ENCODE measurements at places on chromosomes 12 and 14. TPM values are rescaled to one million over a fixed set of nuclear protein-coding genes. Genes with fewer than 3 reads are reported as not detected.

DNA sequence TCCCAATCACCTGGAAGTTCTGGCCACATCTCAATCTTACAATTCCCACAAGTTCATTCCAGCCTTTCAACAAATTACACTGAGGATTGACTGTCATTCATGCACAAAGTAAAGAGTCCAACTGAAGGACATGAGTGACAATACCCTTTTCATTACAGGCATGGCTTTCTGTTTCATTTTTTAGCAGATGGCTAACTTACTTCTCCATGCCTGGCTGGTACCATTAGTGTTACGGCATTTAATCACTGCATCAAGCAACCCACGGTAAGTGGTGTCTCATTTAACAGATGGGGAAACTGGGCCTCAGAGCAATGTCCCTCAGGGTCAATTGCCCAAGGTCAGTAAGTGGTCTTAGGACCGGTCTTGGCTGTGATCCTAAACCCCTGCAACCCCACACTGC is 114.4 kb downstream of the PRICKLE1 start:
- DNase-seq = no peak

DNA sequence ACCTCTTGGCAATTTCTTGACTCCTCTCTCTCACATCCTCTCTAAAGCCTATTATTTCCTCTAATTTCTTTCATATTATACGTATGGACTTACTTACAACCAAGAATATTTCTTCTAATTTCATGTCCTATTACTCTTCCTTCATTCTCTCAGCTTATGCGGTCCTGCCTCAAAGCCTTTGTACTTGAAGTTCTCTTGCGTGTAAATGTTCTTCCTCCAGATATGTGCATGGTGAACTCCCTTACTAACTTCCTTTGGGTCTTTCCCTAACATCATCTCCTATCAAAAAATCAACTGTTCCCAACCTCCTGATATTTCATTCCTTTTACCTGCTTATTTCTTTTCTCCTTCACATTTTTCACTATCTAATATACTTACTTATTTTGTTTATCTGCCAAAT is 23.1 kb downstream of the DNAL1 start:
- DNase-seq = no peak

MYRFL gene
- under 0.01 TPM for total RNA-seq

DNA sequence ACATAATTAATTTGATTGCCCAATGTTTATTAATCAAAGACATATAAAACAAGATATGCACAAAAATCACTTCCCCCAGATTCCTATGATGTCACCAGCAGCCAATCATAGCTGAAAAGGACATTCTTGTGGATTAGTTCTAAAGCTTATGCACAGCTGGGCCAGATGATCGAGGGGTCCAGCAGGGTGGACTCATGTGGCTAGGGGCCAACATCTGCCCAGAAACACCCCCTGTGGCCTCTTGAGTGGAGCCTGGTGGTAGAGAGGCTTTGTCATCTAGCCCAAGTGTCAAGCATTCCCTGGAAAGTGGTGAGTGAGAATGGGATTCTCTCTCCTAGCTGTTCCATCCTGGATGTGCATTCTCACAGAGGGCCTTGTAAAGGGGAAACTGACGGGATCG is 590.0 kb downstream of the BCL11B start:
- no peak for DNase-seq

SOAT2 gene
- not detected for total RNA-seq

CD163L1 gene
- 10.2 TPM for total RNA-seq

DNA sequence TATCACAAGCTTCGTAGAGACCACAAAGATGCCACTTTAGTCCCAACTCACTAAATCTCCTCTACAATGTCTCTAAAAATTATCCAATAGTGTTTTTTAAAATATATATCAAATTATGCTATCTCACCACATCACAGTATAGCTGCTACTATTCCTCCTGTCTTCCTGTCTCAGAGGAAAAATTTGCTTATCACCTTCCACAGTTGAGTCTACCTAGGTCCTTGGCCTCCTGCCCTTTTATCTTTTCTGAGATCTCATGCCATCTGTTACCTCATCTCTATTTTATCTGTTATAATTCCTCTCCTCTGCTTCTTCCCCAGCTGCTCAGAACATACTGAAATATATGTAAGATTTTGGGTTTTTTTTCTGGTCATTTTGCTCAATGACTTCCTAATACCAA is 568.2 kb downstream of the DIO2 start:
- DNase-seq = no peak

GRCh38 chr14:101980251-101980650 is 15.9 kb downstream of the DYNC1H1 start:
- DNase-seq = no peak

DDX23 gene
- total RNA-seq = 72.4 TPM

DNA sequence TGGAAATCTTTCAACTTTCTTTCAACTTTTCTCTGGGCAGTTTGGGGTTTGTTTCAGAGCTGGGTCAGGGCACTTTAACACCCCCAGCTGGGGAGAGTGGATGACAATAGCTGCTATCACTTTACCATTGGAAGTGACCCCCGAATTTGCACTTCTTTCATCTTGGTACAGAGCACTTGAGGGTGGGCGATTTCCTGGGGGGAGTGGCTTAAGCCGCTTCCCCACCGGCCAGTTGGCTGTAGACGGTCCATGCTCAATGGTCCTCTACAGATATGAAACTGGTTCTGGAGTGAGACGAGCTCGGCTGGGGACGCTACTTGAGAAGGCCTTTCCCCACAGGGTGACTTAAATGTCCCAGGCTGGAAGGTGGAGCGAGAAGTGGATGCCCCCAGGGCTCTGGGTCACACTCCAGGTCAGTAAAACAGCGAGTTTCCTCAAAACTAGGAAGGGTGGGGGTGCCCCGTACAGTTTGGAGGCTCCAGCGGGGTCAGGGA is at the start of gene VRTN:
Gene VRTN (plus strand): TSS at position 231 of the 494 bp plus-strand sequence. CDS start 8,313 bp downstream, outside the sequence.
- DNase-seq = no peak

GRCh38 chr12:20620261-20620660 is 74.9 kb upstream of the SLCO1C1 start:
- DNase-seq = no peak

DNA sequence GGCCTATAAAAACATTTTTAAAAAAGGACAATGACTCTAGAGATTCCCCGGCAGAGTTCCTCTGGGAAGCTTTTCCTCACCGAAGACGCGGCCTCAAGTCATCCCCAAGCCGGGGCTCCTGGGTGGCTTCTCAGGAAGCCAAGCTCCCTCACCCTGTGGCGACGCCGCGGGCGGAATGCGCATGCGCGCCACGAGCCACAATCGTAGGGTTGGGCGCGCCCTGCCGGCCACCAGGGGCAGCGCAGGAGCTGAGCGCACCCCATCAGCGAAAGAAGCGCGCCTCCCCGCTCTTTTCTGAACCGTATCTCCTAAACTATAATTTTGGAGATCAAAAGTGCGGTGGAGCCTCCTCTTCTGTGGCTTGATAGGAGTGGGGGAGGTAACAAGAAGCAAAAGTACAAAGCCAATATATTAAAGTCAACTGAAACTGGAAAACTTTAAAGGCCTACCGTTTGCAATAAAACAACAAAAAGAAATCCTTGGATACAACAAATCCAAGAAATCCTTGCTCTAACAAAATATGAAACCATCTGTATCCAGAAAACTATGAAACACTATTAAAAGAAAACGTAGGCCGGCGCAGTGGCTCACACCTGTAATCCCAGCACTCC is 17.4 kb upstream of the CHFR start:
- DNase-seq = peak; percentile 69

GRCh38 chr14:59687663-59688062 is 111.1 kb upstream of the CCDC175 start:
- DNase-seq = no peak

- no peak for DNase-seq
Measured at GRCh38 chr14:73651005-73651404, 6.2 kb downstream of the DNAL1 start.

- DNase-seq = no peak
Measured at GRCh38 chr14:96091149-96091693, 52.1 kb downstream of the C14orf132 start.

PLXNC1 gene
- total RNA-seq = under 0.01 TPM

Measured in lung microvascular endothelial cell (primary cell).